ENCODE measurements at places on chromosomes 7 and 10. TPM values are rescaled to one million over a fixed set of nuclear protein-coding genes. Genes with fewer than 3 reads are reported as not detected.

- DNase-seq = no peak
- H3K4me1 ChIP-seq = no peaks in the 10 kb centered on the region
- no peak overlapping the region for H3K4me3 ChIP-seq
- H3K36me3 ChIP-seq = peaks cover 66% of the 10 kb centered on the region
- H3K27me3 ChIP-seq = no peaks in the 10 kb centered on the region
Observed at GRCh38 chr10:119849031-119849789, 23.4 kb downstream of the MCMBP start.

DNA sequence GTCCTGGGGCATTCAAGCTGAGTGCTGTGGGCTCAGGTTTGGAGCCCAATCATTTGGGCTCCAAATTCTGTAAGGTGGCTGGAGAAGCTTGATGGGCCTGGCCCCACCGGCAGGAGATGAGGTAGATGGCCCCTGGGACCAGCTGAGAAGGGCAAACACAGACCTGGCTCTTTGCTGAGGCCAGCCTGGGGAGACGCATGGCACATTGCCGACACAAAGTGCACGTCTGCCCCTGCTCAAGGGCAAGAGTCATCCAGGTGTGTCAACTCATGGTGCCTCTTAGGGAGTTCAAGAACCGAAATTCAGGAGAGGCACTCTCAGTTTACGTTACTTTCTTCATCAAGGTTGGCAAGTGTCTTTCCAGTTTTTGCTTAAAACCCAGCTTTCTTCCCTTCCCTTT, 227.5 kb downstream of the LRMDA start:
- H3K4me3 ChIP-seq = no peak overlapping the region
- H3K27me3 ChIP-seq = peaks cover 9% of the 10 kb centered on the region
- H3K4me1 ChIP-seq = no peaks in the 10 kb centered on the region
- no peaks in the 10 kb centered on the region for H3K36me3 ChIP-seq

GRCh38 chr7:114710499-114710898, 211.4 kb upstream of the MDFIC start:
- H3K4me3 ChIP-seq = no peak overlapping the region
- H3K4me1 ChIP-seq = peaks cover 37% of the 10 kb centered on the region
- no peak overlapping the region for H3K27ac ChIP-seq
- DNase-seq = no peak

DNA sequence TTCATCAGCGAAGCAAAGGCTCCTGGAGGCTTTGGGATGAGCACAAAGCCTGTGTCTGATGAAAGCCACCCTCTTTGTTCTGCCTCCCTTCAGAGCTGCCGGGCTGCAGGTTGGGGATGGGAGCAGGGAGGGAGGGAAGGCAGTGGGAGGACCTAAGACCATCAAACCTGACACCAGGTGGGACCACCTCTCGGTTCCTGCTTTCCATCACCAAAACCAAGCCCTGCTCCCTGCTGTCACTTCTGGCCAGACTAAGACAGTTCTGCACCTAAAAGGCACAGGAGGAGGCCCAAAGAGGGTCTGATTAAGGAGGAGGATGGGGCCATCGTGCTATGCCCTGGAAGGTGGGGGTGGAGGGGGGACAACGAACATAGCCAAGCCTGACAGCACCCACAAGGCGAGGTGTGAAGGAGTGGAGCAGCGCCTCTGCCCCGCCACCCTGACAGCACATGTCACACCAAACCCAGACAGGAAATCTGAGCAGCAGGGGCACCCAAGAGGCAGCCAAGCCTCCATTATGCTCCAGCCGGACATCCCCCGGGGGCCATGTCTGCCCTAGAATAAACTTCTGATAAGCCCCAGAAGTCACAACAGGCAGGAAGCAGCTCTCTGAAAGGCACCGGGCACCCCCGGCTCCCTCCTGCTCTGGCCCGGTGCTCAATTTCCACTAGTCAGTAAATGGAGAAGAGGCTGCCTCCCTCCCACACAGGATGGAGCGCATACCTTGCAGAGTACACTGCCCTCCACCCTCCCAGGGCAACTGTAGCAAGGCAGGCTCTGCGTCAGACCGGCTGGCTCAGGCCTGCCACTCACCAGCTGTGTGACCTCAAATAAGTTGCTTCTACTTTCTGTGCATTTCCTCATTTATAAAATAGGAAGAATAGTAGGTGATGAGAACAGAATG, 48.9 kb downstream of the DLG5 start:
- peaks cover 3% of the 10 kb centered on the region for H3K36me3 ChIP-seq
- DNase-seq = peak; percentile 68
- peak overlapping the region; percentile 95 for H3K27ac ChIP-seq
- peaks cover 78% of the 10 kb centered on the region for H3K4me1 ChIP-seq
- H3K27me3 ChIP-seq = no peaks in the 10 kb centered on the region

DNA sequence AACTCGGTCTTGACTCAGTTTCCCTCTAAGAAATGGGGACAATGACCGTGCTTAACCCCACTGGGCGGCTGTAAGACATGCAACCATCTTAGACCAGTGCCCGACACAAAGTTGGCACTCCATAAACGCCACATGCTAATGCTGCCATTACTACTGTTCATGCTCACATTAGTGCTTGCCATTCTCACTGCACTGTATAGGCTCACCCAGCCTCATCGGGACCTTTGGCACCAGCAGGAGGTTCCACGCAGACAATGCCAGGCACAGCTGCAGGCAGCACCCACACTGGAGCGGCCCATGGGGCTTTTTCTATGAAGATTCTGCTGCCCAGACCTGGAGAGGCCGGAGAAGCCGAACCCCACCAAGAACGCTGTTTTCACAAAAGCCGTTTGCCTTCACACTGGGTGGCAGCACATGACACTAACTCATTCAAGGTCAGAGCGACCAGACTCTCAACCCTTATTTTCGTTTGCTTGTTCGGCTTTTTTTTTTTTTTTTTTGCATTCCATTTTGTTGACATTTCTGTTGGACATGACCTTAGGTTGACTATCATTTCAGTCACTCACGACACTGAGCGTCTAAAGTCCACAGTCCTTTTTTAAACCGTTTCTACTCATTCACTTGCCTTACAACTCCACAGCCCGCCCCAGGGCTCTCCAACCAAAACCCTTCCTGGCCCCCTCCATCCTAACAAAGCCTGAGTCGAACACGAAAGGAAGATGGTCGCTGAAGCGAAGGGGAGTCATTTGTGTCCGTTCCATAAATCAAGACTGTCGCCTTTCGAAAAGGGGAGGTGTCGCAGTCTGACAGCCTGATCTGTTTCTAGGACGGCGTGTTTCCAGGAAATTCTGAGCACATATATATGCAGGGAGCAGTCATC, 124.4 kb upstream of the RNF32 start:
- H3K27ac ChIP-seq = no peak overlapping the region
- H3K4me3 ChIP-seq = no peak overlapping the region
- DNase-seq = no peak
- peaks cover 2% of the 10 kb centered on the region for H3K36me3 ChIP-seq
- peaks cover 3% of the 10 kb centered on the region for H3K4me1 ChIP-seq

DNA sequence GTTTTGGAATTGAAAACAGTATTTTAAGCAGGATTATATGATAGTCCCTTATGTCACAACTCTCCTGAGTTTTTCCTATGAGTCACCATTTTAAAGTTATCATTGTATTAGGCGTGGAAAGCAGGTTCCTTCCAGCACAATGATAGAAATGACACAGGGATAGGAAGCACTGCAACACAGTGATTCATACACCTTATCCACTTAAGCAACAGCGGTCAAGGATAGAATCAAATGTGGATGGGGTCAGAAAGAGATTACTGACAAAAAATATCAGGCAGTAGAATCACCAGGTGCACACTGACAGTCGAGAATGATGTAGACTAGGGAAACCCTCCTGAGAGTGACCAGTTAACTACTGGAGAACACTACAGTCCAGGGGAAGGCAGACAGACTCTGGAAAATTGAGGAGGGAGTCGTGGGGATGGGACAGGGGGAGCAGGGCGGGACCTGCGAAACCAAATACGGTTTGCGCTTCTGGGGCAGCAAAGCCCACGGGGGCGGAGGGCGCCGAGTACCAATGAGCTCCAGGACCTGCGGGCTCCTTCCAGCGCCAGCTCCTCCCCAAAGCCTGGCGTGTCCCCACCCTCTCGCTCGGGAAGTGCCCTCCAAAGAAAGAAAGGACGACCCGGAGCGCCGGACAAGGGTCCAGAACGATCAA, 479 bp downstream of the PNPLA8 start:
- H3K4me3 ChIP-seq = peak overlapping the region; percentile 91
- peak overlapping the region; percentile 99 for H3K27ac ChIP-seq
- DNase-seq = peak; percentile 80
- H3K27me3 ChIP-seq = no peaks in the 10 kb centered on the region
- no peaks in the 10 kb centered on the region for H3K36me3 ChIP-seq

DNA sequence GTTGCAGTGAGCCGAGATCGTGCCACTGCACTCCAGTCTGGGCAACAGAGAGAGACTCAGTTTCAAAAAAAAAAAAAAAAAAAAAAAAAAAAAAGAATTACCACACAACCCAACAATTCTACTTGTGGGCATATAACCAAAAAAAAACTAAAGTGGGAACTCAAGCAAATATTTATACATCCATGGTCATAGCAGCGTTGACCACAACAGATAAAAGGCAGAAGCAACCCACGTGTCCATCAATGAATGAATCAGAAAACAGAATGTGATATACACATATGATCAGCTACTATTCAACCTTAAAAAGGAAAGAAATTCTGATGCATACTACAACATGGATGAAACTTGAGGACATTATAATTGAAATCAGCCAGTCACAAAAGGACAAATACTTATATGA, 179.3 kb upstream of the NEBL start:
- DNase-seq = no peak
- H3K36me3 ChIP-seq = no peaks in the 10 kb centered on the region
- H3K4me1 ChIP-seq = peaks cover 4% of the 10 kb centered on the region

GRCh38 chr7:157619753-157620525, 283.1 kb downstream of the DNAJB6 start:
- no peaks in the 10 kb centered on the region for H3K4me1 ChIP-seq
- DNase-seq = no peak
- peaks cover 26% of the 10 kb centered on the region for H3K36me3 ChIP-seq
- peaks cover 27% of the 10 kb centered on the region for H3K27me3 ChIP-seq
- H3K4me3 ChIP-seq = no peak overlapping the region
- no peak overlapping the region for H3K27ac ChIP-seq

GRCh38 chr10:132572545-132572937, 35.0 kb downstream of the INPP5A start:
- H3K27ac ChIP-seq = no peak overlapping the region
- no peaks in the 10 kb centered on the region for H3K36me3 ChIP-seq
- peaks cover 20% of the 10 kb centered on the region for H3K4me1 ChIP-seq
- no peaks in the 10 kb centered on the region for H3K27me3 ChIP-seq

DNA sequence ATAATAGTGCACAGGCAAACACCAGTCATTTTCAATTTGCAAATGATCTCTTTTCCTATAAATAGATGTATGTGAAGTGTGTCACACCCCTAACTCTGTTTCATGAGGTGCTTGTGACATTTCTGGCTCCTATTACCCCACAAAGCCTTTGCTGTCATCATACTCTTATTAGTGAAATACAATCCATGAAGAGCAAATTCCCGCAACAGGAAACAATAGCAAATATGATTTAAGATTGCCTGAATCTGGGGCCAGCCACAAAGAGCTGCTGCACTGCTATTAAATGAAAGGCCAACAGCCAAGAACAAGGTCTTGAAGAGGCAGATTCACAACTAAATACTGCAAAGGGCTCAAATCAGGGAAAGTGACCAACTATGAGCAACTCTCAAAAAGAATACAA, 96.3 kb upstream of the CAV2 start:
- no peak overlapping the region for H3K27ac ChIP-seq
- H3K4me3 ChIP-seq = no peak overlapping the region
- H3K27me3 ChIP-seq = no peaks in the 10 kb centered on the region
- H3K4me1 ChIP-seq = peaks cover 13% of the 10 kb centered on the region
- no peak for DNase-seq

DNA sequence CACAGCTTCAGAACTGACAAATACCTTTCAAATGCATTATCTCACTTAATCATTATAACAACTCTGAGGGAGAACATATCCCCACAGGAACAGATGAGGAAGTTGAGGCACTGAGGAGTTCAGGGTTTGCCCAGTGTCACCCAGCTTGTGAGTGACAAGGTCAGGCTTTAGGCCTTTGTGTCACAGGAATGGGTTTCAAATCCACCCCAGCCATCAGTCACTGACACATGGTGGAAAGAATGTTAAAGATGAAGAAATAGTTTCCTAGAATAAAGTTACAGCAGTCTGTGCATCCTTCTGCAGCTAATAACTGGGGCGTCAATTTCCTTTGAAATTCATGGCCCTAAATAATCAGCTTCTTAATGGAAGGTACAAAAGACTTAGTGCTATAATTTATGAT, 37.8 kb downstream of the SGCE start:
- no peak overlapping the region for H3K27ac ChIP-seq
- H3K27me3 ChIP-seq = no peaks in the 10 kb centered on the region
- DNase-seq = no peak
- no peaks in the 10 kb centered on the region for H3K4me1 ChIP-seq
- no peak overlapping the region for H3K4me3 ChIP-seq
- H3K36me3 ChIP-seq = no peaks in the 10 kb centered on the region

ARHGAP19 gene
- total RNA-seq = 42.2 TPM

SFMBT2 gene
- 10.9 TPM for total RNA-seq

- H3K4me1 ChIP-seq = peaks cover 20% of the 10 kb centered on the region
- 0 out of 2 replicates have a peak overlapping the region, but pooled peaks have one; percentile 15 for H3K27ac ChIP-seq
- H3K36me3 ChIP-seq = no peaks in the 10 kb centered on the region
Observed at GRCh38 chr10:119754085-119754484, 28.2 kb downstream of the INPP5F start.

CPA1 gene
- total RNA-seq = 8.9 TPM

CRYGN gene
- total RNA-seq = 1.6 TPM

DNA sequence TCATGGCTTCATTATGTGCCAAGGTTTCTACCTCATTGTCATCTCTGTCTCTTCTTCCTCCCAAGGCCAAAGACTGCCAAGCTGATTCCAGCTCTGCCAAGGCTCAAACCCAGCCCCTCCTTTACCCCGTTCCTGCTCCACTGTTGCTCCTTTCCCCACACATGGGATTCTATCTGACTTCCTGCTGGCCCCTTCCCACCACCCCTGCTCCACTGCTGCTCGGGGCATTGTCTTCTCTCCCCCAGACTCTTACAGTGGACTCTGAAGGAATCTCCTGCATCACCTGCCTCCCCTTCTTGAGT, 86.3 kb downstream of the COBL start:
- peaks cover 59% of the 10 kb centered on the region for H3K4me1 ChIP-seq
- no peak overlapping the region for H3K4me3 ChIP-seq
- no peaks in the 10 kb centered on the region for H3K27me3 ChIP-seq
- H3K36me3 ChIP-seq = no peaks in the 10 kb centered on the region

DNA sequence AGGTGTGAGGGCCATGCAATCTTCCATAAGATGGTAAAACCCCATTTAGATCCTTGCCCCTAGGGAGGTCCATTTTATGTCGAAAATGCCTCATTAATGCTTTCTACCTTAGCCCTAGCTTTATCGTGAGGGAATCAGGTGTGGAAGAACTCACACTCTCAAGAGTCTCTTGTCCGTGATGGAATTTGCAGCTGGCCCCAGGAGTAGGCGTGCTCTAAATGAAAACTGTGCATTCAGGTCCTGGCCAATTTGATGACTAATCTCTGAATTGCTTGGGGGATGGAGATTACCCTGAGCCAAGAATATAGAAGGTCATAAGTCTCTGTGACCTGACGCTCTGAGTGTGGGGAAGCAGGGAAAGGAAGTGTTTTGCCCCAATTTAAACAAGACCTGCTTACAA, 6.6 kb downstream of the C10orf90 start:
- H3K27ac ChIP-seq = no peak overlapping the region
- no peaks in the 10 kb centered on the region for H3K36me3 ChIP-seq
- H3K4me1 ChIP-seq = no peaks in the 10 kb centered on the region
- no peak overlapping the region for H3K4me3 ChIP-seq
- peaks cover 4% of the 10 kb centered on the region for H3K27me3 ChIP-seq

GRCh38 chr7:48011323-48011722, 17.6 kb downstream of the SUN3 start:
- no peak overlapping the region for H3K4me3 ChIP-seq
- DNase-seq = no peak
- H3K27me3 ChIP-seq = peaks cover 4% of the 10 kb centered on the region
- no peak overlapping the region for H3K27ac ChIP-seq
- H3K4me1 ChIP-seq = peaks cover 7% of the 10 kb centered on the region
- no peaks in the 10 kb centered on the region for H3K36me3 ChIP-seq

OR9A2 gene
- not detected for total RNA-seq
